ENCODE measurements at places on chromosomes 6 and 20.

- DNase-seq = no peak
Measured at GRCh38 chr6:130837067-130837466, 9.9 kb downstream of the SMLR1 start.

DNA sequence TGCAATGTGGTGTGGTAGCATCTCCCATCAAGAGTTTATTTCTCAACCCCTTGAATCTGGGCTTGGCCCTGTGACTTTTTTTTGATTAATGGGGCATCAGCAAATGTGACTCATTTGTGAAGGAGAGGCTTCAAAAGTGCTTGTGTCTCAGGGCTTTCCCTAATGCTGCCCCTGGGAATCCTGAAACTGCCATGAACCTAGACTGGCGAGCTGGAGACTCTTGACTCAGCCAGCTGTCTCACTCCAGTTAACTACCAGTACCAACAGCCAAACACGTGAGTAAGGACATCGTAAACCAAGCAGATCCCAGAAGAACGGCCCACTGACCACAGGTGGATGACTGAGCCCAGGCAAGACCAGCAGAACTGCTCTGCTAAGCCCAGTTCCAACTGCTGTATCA, 72.8 kb upstream of the ADTRP start:
- no peak for DNase-seq

DNA sequence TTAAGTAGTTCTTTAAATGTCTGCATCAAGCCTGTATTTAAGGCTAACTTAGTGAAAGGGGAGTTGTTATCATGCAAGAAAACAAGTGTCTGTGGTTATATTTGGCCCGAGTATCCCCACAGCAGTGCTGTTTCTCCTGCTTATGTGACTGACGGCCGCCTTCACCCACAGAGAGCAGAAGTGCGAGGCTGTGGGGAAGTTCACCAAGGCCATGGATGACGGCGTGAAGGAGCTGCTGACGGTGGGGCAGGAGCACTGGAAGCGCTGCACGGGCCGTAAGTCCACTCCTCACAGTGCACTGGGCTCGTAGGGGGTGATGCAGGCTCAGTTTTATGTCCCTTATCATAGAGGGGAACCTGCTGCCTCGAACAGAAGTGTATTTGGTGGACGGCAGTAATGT, 53.2 kb upstream of the SYNJ2 start:
- DNase-seq = no peak

GRCh38 chr6:6332811-6333244, 12.4 kb upstream of the F13A1 start:
- DNase-seq = no peak

GRCh38 chr6:41306187-41306854, 19.8 kb upstream of the TREM1 start:
- no peak for DNase-seq

DNA sequence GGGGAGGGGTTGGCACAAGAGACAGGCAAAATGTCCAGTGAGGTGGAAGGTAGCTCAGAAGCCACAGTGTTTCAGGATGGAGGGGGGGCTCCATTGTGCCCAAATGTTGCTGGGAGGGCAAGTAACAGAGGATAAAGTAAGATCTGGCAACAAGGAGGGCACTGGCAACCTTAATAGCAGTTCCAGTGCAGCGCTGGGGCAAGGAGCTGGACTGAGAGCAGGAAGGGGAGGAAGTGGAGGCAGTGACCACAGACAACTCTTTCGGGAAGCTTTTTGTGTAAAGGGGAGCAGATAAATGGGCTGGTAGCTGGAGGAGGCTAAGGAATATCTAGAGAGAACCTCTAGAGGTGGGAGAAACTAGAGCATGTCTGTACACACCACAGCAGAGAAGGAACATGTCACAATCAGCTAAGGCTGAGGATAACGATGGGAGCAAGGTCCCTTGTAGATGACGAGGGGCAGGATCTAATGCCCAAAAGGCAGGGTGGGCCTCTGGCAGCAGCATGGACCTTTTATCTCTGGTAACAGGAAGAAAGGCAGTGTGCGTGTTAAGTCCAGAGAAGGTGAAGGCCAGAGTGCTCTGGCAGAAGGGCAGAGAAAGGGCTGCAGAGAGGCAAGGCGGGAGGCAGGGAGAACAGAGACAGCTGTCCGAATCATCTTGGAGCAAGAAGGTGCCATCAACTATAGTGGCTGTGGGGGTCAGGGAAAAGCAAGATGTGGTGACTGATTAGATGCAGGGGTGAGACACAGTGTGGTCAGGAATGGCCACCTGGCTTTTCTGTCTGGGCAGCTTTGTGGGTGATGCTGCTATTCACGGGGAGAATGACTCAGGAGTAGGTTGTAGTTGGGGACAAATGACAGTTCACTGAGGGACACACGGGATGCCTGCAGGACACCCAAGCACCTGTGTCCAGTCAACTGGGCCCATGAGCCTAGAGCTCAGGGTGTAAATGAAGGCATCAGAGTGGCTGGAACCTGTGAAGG, 17.4 kb downstream of the TMEM242 start:
- no peak for DNase-seq
